ENCODE measurements at places on chromosomes 1 and 21.

GRCh38 chr1:22286491-22286890 is 143.6 kb upstream of the WNT4 start:
- DNase-seq: no peak

DNA sequence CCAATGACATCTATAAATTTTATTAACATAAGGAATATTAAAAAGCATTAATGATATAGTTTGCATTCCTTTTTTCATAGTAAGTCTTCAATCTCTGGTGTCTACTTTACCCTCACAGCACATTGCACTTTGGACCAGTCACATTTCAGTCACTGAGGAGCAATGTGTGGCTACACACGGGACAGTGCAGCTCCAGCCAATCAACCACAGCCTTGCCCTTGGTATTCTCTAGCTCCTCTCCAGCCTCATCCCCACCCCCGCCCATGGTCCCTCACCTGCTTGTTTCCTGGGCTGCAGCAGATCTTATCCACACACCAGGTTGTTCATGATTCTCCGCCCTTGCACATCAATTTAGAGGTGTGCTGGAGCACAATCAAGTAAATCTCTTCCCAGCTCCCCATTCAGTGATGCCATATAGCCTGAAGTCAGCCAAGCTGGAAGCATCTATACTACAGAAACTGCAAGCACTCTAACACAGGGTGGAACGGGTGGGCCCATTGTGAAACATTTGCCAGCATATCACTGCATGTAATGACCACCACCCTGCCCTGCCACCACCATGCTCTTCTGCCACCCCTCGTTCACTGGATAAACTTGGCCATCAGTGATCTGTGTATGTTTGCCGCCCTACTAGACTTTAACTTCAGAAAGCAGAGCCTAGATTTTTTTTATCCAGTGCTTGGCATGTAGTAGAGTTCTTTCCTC is 93.0 kb upstream of the SLC44A3 start:
- DNase-seq: no peak

GRCh38 chr1:174995916-174996315 is 3.8 kb upstream of the CACYBP start:
- no peak for DNase-seq

DNA sequence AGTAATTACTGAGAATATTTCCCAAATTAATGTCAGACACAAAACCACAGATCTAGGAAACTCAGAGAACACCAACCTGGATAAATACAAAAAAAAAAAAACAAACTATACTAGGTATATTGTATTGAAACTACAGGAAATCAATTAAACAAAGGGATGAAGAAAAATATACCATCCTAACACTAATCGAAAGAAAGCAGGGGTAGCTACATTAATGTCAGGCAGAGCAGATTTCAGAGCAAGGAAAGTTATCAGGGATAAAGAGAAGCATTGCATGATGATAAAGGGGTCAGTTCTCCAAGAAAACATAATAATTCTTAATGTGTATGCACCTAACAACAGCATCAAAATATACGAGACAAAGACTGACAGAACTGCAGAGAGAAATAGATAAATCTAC is 89.9 kb downstream of the TOMM20 start:
- no peak for DNase-seq

DNA sequence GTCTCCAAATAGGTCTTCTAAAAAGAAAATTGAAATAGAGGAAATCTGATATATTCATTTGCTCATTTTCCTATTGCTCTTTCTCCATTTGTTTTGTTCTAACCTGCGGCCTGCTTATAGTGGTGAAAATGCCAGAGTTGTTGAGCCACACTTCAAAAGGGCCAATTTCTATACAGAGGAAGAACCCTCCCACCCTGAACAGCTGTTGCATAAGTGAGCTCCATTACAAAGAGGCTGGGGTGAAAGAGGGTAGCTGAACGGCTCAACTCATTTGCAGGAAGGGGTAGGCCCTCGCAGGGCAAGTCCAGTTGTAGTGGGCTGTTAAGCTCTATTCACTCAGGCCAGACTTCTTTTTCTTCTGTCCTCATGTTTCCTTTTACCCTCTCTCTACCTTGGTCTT is 8.8 kb downstream of the ADCY10 start:
- DNase-seq: no peak

All from AG08396 (cell line).